ENCODE measurements at places on chromosomes 13 and 19.

DNA sequence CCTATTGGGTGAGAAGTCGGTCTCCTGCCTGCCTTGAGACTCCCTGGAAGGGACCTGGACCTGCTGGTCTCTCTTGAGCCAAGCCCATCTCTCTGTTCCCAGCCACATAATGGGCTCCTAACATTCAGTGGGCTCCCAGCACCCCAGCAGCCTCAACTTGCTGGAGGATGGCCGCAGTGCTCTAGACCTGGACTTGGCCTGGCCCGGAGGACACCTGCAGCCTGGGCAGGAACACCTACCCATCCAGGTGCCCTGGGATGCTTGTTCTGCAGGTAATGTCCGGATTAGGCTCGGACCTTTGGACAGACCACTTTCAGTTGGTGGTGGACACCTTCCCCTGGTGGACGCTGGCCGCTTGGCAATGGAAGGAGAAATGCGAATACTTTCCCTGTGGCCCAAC lies 214.6 kb downstream of the URI1 start:
- no peak for DNase-seq

GRCh38 chr19:46635920-46636761 lies at the start of gene GNG8:
TSS of gene GNG8 (minus strand) at chr19:46636202. CDS start at chr19:46634682, 1,520 bp downstream.
- DNase-seq, result no peak

DNA sequence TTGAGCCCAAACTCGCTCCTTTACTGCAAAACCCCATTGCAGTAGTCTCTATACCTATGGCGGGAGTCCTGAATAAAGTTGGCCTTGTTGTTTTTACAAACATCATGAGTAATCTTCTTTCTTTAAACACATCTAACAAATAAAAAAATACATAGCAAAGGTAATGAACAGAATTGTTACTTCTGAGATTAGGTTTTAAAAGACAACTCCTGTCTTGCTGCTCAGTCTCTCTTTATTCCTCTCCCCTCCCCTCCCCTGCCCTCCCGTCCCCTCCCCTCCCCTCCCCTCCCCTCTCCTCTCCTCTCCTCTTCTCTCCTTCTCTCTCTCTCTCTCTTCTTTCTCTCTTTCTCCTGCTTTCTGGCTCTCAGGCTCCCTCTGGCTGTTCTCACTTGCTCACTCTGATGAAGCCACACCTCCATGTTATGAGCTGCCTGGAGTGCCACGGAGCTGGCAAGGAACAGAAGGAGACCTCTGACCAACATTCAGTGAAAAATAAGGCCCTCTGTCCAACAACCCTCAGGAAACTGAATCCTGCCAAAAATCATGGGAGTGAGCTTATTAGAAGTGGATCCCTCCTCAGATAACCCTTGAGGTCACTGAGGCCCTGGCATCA lies 300.7 kb upstream of the MIR17HG start:
- DNase-seq, result no peak

GRCh38 chr13:19668778-19669177 lies 35.3 kb downstream of the MPHOSPH8 start:
- no peak for DNase-seq

DNA sequence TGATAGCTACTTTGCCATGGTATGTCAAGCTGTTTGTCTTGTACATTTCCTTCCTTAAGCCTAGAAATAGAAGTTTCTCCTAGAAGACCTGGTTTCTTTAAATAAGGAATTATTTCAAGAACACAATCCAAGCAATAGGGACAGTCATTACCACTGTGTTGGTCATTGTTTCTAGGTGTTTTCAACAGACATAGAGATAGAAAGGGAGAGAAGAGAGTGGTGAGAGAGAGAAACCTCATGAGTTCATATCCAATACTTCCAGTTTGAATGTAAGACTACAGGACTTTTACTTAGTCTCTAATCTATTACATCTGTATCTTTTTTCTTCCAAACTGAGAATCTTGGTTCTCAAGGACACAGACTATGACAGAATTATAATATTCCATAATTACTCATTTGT lies 245.9 kb upstream of the STARD13 start:
- no peak for DNase-seq

- no peak for DNase-seq
Measured at GRCh38 chr19:6221220-6221877, 58.4 kb downstream of the MLLT1 start.

DNA sequence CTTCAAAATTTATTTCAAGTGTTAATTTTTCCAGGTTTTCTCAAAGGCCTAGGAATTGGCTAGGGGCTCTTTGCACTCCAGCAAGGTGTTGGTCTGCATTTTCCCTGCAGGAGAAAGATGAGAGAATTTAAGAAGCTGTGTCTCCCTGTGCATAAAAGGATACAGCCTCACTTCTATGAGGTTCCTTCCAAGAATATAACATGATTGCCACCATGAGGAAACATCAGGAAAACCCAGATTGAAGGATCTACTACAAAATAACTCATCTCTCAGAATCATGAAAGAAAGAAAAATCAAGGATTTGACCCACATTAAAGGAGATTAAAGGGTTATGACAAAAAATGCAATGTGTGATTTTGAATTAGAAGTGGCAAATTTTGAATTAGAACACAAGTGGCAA lies 69.9 kb downstream of the RUBCNL start:
- no peak for DNase-seq

DNA sequence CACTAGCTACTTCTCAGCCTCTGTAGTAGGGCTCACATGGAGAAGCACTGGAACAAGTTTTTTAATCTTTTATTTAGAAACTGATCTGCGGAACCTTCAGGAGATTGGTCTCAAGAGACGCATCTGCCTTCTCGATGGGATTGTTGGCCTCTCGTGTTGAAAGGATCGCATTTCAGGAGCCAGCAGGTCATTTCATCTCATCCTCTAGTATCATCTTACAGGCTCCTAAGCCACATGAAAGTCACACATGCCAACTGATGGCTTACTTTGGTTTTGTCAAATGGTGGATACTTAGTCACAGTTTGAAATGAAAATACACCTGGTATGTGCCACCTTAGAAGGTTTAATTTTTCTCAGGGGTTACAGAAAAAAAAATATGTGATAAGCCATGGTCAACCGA lies 1703.6 kb downstream of the EFNB2 start:
- no peak for DNase-seq

GRCh38 chr13:42497798-42498197 lies 76.2 kb upstream of the TNFSF11 start:
- peak; percentile 86 for DNase-seq

DNA sequence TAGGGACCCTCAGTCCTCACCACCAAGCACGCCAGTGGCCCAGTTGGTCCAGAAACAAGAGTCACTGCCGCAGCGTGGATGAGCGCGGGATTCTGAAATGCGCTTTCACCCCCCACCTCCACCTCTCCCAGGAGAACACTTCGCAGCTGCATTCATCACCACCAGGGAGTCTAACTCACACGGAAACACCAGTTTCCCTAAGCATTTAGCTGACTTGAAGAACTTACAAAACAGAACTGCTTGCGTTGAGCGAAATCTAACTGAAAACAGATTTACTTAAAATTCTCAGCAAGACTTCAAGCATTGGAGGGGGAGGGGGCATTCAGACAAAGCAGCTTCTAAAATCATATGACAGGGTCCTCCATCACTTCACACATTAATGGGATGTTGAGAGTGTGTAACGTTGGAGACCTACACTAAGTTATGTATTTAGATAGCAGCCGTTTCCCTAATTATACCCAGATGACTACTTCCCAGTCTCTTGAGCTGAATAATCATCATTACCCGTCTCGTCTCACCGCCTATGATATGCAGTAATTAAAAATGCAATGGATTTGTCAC lies 258.2 kb upstream of the IRS2 start:
- no peak for DNase-seq

DNA sequence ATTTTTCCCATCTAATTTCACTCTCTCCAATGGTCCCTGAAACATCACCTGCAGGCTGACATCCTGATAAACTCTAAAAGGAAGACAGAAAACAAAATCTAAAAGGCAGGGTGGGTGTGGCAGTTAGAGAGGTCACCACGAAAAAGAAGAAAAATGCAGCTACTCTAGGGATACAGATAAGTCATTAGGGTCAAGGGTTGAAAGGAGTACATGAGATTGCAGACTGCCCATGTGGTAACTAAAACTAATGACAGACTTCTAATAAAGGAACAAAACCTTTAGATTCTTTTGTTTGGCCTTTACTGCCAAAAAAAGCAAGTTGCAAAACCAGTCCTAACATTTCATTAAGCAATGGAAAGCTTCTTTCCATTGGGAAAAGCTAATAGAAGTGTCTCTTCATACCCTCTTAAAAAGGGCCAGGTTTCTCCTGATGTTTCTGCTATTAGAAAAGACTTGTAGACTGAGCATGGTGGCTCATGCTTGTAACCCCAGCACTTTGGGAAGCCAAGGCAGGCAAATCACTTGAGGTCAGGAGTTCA lies 31.0 kb downstream of the THSD1 start:
- DNase-seq, result no peak

Measured in brain microvascular endothelial cell (primary cell).